ENCODE measurements at places on chromosomes 13 and 19.

- DNase-seq: no peak
Measured at GRCh38 chr13:102678339-102679107, 16.3 kb downstream of the METTL21C start.

GRCh38 chr19:45766869-45767346, 2.1 kb downstream of the SIX5 start:
- DNase-seq: no peak

GRCh38 chr19:39428283-39429112, 7.3 kb downstream of the RPS16 start:
- DNase-seq: no peak

- DNase-seq: no peak
Measured at GRCh38 chr13:32264407-32264806, 50.8 kb downstream of the ZAR1L start.

DNA sequence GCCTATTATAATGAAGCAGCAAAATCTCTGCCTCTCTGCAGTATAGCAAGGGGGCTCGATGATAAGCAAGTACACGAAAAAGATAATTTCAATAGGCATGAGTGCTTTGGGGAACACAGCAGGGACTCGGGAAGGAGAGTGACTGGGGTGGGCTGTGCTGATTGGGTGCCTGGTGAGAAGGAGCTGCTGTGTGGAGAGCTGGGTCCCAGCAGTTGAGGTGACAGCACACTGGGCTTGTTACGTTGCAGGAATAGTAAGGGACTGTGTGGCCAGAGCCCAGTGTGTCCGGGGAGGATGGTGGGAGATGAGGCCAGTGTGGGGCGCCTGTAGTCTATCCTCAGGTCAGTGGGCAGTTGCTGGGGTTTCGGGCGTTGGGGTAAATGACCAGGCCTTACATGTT, 17.4 kb downstream of the WDR62 start:
- no peak for DNase-seq

- DNase-seq: no peak
Measured at GRCh38 chr13:24071016-24071415, 89.5 kb upstream of the SPATA13 start.

Measured in CD4-positive, alpha-beta T cell treated with Interleukin-6 at 100 ng/mL for 8 hours (primary cell).